ENCODE measurements at places on chromosomes 4 and X. TPM values are rescaled to one million over a fixed set of nuclear protein-coding genes. Genes with fewer than 3 reads are reported as not detected.

SLC25A6 gene
- 401 TPM for total RNA-seq

MAP3K15 gene
- total RNA-seq, result not detected

EVC gene
- 25.9 TPM for total RNA-seq

DNA sequence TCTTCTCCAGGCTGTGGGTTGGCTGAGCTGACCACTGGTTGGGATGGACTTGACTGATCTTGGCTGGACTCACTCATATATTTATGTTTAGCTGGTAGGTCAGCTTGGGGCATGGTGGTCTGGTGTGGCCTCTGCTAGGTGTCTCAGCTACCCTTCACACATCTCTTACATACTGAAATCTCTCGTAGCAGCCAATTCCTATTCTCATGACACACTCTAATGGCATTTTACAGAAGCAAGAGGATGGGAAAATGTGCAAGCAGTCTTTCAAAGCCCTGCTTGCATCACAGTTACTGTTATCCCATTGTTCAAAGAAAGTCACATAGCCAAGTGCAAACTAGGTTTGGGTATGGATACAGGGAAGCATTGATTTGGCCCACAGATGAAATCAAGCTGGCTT, 55.5 kb upstream of the PCDH18 start:
- no peak overlapping the region for H3K4me3 ChIP-seq
- no peak for DNase-seq
- H3K27me3 ChIP-seq, result no peaks in the 10 kb centered on the region

Measured in breast epithelium (tissue), 4 donors.